ENCODE measurements at places on chromosomes 1 and 21. TPM values are rescaled to one million over a fixed set of nuclear protein-coding genes. Genes with fewer than 3 reads are reported as not detected.

- peak; percentile 67 for DNase-seq
These were observed 127.9 kb upstream of the MROH9 start for GRCh38 chr1:170807432-170807831.

DNA sequence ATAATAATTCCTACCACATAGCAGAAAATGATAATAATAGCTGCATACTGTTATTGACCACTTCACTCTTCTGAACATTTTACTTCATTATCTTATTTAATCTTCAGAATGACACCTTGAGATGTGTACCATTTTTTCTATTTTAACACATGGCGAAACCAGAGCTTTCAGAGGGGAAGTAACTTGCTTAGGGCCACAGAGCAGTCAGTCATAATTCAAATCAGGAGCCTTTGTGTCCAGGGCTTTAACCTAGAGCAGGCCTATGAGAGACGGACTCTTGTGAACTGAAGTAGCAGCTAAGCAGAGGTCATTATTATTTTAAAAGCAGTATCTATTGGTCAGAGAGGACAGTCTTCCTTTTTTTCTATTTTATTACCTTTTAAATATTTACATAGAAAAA is 114.0 kb downstream of the ROR1 start:
- no peak for DNase-seq

DNA sequence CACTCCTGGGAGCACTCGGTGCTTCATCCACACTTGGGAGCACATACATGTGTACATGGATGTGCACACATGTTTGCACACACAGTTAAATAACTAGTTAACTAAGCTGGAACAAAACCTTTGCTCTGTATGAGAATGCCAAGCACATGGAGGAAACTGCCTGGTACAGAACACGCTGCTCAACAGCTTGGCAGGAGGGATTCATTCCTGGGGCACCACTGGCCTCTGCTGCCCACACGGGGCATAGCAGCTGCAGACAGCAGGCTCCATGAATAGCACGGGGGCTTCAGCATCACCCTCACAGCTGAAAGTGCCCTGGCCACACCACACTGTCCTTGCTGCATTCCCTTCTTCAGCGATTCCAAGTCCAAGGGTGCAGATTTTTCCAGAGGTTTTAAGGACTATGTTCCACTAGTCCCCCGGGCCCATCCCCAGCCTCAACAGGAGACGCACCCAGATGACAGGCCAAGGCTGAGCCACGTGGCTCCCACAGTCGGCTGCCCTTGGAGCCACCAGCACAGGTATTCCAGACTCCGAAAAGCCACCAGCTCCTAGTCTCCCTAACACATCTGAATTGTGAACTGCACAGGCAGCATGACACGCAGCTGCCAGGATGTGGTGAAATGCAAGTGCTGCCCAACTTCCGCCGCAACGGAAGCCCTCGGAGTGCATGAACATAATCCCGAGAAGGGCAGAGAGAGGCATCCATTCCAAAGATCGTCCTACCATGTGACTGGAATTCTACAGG is 16.9 kb downstream of the NPHP4 start:
- DNase-seq, result peak; percentile 41

GRCh38 chr1:169750041-169750440 is 16.2 kb upstream of the SELE start:
- DNase-seq, result no peak

IL20 gene
- total RNA-seq, result not detected

Measured in M059J (cell line).